ENCODE measurements at places on chromosomes 7 and 10.

- no peak for DNase-seq
Measured at GRCh38 chr10:69908124-69908523, 106.4 kb downstream of the COL13A1 start.

GRCh38 chr7:27200761-27201579 is 1.1 kb upstream of the HOXA13 start:
- no peak for DNase-seq

DNA sequence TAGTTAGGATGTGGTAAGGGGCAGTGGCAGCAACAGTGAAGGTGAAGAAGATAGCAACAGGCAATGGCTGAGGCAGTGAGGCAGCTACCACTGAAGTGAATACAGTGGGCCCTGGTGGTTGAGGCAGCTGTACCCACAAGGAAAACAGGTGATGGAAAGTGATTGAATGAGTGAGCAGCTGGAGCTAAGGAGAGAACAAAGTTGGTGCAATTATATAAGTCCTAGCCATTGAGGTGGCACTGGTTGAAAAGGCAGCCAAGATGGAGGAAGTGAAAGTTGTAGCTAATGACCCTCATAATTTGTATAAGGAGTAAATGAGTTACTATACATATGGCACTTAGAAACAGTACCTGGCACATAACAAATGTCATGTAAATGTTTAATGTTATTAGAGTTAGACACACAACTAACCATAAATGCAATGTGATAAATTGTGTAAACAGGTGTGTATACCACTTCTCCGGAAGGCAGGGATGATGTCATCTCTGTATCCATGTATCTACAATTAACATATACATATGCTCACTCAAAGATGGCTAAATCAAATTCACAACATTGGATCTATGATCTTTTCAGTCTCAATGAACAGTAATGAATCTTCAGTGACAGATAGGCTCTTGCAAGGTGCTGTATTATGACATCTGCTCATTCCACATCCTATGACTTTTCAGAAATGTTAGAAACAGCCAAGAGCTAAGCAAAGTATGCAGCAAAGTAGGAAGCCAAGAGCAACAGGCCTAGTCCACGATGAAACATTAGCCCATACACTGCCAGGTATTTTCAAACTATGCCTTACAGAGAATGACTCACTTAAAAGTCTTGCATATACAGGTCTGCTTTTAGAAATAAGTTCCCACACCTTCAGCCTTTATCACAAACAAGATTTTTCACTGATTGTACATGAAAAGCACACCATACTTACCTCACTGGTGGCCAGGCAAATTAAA is 10.7 kb downstream of the XPNPEP1 start:
- no peak for DNase-seq

- no peak for DNase-seq
Measured at GRCh38 chr10:132192076-132192975, 5.6 kb downstream of the DPYSL4 start.

GRCh38 chr10:96440361-96441292 is 73.1 kb downstream of the TLL2 start:
- DNase-seq = no peak

- peak; percentile 24 for DNase-seq
Measured at GRCh38 chr7:91212582-91212981, 51.7 kb upstream of the FZD1 start.

DNA sequence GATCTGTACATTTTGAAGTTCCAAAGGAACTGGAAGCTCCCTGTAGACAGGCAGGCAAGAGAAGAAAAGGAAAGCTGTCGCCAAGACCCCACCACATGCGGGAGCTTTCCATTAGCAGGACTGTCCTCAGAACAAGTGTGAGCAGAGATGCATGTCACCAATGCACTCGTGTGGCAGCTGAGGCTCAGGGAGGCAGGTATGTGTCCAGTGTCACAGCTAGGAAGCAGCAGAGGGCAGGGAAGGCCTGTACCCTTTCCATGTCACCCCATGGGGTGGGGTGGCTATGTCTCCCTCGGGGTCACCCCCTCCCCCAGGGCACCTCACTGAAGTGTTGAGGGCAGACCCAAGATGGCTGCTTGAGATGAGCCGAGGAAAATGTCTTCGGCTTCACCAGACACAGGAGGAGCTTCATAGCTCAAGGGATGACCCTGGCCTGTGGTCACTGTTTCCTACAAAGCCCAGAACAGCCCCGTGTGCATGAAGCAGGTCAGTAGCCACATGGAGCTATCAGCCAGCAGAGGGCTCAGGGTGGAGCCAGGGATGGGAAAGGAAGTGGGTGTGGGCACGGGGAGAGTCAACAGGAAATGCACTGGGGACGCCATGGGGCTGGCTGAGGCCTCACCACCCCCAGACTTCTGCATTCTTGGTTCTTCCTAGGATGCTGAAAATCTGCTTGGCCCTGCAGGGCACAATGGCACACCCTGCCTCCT is 96.6 kb downstream of the FAM53B start:
- peak; percentile 35 for DNase-seq

- no peak for DNase-seq
Measured at GRCh38 chr7:42953994-42954393, 21.8 kb downstream of the MRPL32 start.

- no peak for DNase-seq
Measured at GRCh38 chr7:7869036-7869435, 99.6 kb upstream of the GLCCI1 start.

DNA sequence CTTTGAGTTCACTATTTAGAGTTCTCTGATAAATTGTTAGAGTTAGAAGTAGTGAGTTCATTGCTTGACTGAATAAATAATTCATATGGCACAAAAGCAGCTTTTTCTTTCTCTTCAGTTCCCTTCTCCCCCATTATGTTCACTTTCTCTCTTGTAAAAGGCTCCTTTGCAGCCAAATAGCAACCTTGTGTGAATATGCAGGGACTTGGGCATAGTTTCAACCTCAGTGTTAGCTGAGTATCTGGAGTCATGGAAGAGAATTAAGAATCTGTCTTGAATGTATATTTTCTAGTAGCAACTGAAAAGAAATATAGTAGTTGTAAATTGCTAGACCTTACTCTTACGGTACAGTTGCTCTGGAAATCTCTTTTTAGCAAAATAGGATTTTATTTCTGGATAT is 31.9 kb downstream of the ZEB1 start:
- no peak for DNase-seq

- DNase-seq = no peak
Measured at GRCh38 chr10:132876131-132876860, 66.1 kb downstream of the CFAP46 start.

GRCh38 chr7:148566736-148567135 is 23.8 kb upstream of the C7orf33 start:
- no peak for DNase-seq

DNA sequence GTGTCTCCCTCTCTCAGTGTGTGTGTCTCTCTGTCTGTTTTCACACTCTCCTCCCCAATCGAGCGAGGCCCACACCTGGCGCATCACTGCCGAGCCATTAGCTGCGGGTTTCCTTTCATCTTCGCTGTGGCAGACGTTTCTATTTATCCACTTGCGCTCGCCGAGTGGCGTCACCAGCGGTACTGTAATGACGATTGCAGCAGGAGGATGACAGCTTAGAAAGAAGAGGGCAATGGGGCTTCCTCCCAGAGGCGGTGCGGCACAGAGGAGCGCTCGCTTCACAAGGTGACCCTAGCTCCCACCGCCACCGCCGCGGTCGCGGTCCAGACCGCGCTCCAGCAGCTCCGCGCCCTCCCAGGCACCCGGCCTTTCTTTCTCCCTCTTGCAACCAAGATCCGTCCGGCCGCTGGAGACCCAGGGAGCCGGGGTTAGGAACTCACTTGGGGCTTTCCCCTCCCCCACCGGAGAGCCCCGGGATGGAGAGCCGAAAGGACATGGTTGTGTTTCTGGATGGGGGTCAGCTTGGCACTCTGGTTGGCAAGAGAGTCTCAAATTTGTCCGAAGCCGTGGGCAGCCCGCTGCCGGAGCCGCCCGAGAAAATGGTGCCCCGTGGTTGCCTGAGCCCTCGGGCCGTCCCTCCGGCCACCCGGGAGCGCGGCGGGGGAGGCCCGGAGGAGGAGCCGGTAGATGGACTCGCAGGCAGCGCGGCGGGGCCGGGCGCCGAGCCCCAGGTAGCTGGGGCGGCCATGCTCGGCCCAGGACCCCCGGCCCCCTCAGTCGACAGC is at the start of gene EVX1:
Gene EVX1 (plus strand): TSS at position 248 of the 785 bp plus-strand sequence. CDS start 229 bp downstream, at position 477.
- DNase-seq = no peak

DNA sequence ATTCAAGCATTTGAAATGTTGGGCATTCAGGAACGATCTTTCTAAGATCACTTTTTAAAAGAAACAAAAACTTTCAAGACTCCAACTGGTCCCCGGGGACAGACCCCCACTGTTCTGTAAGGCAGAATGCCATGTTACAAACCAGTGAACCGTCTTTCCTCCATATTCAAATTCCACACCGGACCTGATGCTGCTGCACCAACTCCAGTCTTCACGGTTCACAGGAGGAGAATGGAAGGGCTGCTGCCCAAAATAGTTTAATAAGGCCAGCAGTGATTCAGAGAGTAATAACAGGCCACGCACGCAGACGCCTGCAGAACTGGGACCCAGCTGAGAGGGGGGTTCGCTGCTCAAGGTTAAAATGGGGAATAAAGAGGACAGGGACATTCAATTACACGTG is 47.2 kb downstream of the OSBPL3 start:
- no peak for DNase-seq

- DNase-seq = no peak
Measured at GRCh38 chr7:55884321-55884720, 2.9 kb upstream of the ZNF713 start.

DNA sequence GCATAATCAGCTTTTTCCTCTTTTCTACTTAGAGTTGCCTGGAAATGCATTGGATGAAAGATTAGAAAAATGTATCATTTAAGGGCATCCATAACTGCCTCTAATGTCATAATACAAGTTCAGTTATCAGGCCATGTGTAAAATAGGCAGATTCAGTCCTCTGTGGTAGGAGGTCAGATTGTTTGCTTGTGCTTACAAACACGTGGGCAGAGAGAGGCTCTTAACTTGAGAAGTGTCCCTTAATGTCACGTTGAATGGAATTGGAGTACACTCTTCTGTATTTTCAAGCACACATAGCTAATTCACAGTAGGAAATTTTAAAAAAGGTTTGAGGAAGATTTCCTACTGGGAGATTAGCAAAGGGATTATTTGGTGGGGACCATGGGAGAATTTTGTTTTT is 359.8 kb upstream of the MTPN start:
- no peak for DNase-seq

DNA sequence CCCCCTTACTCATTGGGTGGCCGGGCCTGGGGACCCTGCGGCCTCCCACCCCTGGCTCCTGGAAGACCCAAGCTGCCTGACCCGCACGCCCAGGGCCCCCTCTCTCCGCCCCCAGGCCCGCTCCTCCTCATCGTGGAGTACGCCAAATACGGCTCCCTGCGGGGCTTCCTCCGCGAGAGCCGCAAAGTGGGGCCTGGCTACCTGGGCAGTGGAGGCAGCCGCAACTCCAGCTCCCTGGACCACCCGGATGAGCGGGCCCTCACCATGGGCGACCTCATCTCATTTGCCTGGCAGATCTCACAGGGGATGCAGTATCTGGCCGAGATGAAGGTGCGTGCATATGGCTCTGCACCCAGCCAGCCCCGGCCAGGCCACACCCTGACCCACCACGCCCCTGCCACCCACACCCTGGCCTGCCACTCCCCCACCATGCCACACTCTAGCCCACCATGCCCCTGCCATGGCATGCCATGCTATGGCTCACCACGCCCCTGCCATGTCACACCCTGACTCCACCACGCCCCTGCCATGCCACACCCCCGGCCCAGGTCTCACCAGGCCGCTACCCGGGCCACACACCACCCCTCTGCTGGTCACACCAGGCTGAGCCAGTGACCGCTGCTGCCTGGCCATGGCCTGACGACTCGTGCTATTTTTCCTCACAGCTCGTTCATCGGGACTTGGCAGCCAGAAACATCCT is 18.7 kb upstream of the CSGALNACT2 start:
- DNase-seq = no peak

GRCh38 chr10:58064714-58065528 is 202.8 kb downstream of the IPMK start:
- DNase-seq = peak; percentile 61

DNA sequence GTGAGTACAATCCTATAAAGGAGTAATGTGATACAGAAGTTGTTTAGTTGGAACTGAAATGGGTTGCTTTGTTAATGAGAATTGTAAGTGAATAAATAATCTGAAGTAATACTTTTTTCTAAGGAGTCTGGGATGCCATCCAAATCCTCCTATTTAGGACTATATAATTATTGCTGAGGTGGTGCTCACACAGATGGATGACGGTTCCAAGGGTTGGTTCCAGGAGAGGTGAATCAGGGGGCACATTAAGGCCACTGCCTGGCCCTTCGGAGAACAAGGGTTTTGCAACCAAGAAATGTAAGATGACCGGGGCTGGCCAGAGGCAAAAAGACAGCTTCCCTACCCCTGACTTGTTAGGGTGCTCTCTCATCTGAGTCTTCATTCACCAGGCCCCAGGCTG is 352.7 kb downstream of the PHTF2 start:
- no peak for DNase-seq

GRCh38 chr10:49356944-49357343 is 38.9 kb downstream of the DRGX start:
- DNase-seq = no peak

- DNase-seq = no peak
Measured at GRCh38 chr7:146861701-146862100, 745.1 kb downstream of the CNTNAP2 start.

DNA sequence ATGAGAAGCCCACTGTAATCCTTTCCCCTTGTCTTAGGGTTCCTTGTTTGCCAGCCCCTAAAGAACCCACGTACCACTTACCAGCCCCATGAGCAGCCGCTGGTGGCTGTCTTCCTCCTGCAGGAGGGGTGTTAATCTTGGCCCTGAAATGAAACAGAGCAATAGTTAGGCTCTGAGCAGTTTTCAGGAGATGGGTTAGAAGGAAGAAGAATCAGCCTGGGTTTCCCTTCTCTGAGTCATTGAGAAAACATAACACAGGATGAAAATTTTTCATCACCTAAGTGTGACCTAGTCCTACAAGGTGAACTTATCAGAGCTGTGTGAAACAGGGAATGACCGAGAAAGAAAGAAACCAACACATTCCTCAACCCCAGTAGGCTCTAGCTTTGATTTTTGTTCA is 90.0 kb downstream of the GSAP start:
- no peak for DNase-seq

DNA sequence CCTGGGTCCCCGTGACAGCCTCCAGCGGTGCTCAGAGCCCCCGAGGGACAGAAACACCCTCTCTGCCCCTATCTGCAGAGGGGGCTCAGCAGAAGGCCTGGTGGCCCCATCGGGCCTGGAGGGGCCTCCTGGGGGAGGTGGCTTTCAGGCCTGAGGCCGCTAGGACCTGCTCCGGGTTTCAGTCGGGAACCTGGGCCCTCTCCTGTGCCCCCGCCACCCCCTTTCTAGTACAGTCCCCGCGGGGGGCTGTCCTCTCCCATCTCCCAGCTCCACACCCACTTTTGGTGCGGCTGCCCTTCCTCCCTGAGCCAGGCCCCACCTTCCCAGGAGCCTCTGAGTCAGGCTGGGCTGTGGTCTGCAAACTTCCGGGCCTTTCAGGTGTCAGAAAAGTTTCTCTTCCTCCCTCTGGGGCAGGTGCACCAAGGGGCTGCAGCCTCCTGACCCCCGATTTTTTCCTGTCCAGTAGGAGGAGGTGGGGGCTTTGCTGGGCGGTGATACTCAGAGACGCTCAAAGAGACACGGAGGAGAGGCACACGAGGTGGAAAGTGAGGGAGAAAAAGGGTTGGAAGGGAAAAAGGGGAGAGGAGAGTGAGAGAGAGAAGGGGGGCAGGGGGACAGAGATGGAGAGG is 692 bp downstream of the CARD11 start:
- no peak for DNase-seq
